ENCODE measurements at places on chromosomes 2 and 18. TPM values are rescaled to one million over a fixed set of nuclear protein-coding genes. Genes with fewer than 3 reads are reported as not detected.

The UGT1A3 gene
- total RNA-seq: not detected

The PPP1CB gene
- 80.4 TPM for total RNA-seq

The DSG4 gene
- total RNA-seq: not detected

The SOWAHC gene
- 5.3 TPM for total RNA-seq

The TFPI gene
- total RNA-seq: 145 TPM

The CMPK2 gene
- 30.0 TPM for total RNA-seq

The OTOS gene
- not detected for total RNA-seq

The KRTCAP3 gene
- total RNA-seq: not detected

The SIGLEC15 gene
- total RNA-seq: 1.7 TPM

The CPO gene
- not detected for total RNA-seq

The IL36G gene
- not detected for total RNA-seq

The ATP6V1B1 gene
- total RNA-seq: not detected

The MYL1 gene
- total RNA-seq: not detected

The PARD3B gene
- total RNA-seq: 3.0 TPM

The MOCOS gene
- 5.3 TPM for total RNA-seq

The CNGA3 gene
- total RNA-seq: 0.05 TPM

The CHRNG gene
- total RNA-seq: not detected

The CDK15 gene
- total RNA-seq: not detected

The LAMA1 gene
- total RNA-seq: 0.25 TPM

The TSPYL6 gene
- total RNA-seq: not detected

The GPC1 gene
- total RNA-seq: 28.7 TPM

The MAP3K19 gene
- not detected for total RNA-seq

The ALS2 gene
- total RNA-seq: 20.8 TPM

The ADD2 gene
- total RNA-seq: 15.4 TPM

The TM4SF20 gene
- not detected for total RNA-seq

The INO80B gene
- 17.2 TPM for total RNA-seq

The TMEM198 gene
- total RNA-seq: not detected

The UGT1A6 gene
- total RNA-seq: not detected

The LOXHD1 gene
- total RNA-seq: not detected

The PCARE gene
- not detected for total RNA-seq

The CFAP53 gene
- 0.27 TPM for total RNA-seq

The COL3A1 gene
- 2.6 TPM for total RNA-seq

The GRP gene
- not detected for total RNA-seq

The CTDSP1 gene
- 66.5 TPM for total RNA-seq

The SIX3 gene
- total RNA-seq: not detected

The SMPD4 gene
- 61.7 TPM for total RNA-seq

The RPRD1A gene
- 38.6 TPM for total RNA-seq

The TRPM8 gene
- total RNA-seq: not detected

The CTLA4 gene
- total RNA-seq: 0.30 TPM

The THSD7B gene
- not detected for total RNA-seq

The CHPF gene
- total RNA-seq: 0.44 TPM

The GREB1L gene
- total RNA-seq: 3.1 TPM

The RND3 gene
- total RNA-seq: 56.6 TPM

The CACNB4 gene
- total RNA-seq: not detected

The TUBB8B gene
- not detected for total RNA-seq

The PLA2R1 gene
- total RNA-seq: 6.4 TPM

The DSEL gene
- total RNA-seq: 5.9 TPM

The RFTN2 gene
- total RNA-seq: 4.4 TPM

The DNAH7 gene
- not detected for total RNA-seq

The ITGB6 gene
- total RNA-seq: not detected

The DES gene
- not detected for total RNA-seq

The ANKRD23 gene
- total RNA-seq: not detected

The BMP10 gene
- not detected for total RNA-seq

The REG3G gene
- total RNA-seq: not detected

The HTR2B gene
- 0.64 TPM for total RNA-seq

The ASB18 gene
- not detected for total RNA-seq

Data from mammary microvascular endothelial cell (primary cell).